Aorta (tissue), 5 donors: ENCODE measurements at places on chromosomes 11 and 22. TPM values are rescaled to one million over a fixed set of nuclear protein-coding genes. Genes with fewer than 3 reads are reported as not detected.

OPCML gene
- total RNA-seq = 1.3 TPM

TEAD1 gene
- total RNA-seq = 64.9 TPM

DNA sequence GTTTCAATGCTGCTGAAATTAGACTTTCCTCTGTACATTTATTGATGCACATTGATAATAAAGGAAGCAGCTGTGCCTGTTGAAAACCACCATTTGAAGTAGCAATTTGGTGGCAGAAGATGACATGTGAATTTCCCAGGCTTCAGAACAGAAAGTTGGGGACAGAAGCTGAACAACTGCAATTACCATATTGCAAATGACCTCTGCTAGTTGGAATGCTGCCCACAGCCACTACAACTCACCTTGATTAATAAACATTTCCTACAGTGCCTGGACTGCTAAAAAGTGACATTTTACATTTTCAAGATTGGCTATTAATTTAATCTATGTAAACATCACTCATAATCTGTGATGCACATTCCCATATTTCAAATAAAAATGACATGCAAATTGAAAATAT is 208.6 kb downstream of the LUZP2 start:
- no peak overlapping the region for H3K4me3 ChIP-seq
- no peak overlapping the region for H3K27ac ChIP-seq
- DNase-seq = no peak
- no peaks in the 10 kb centered on the region for H3K27me3 ChIP-seq
- H3K36me3 ChIP-seq = no peaks in the 10 kb centered on the region

GRCh38 chr22:32218470-32218869 is 13.6 kb upstream of the RFPL2 start:
- no peak overlapping the region for H3K27ac ChIP-seq
- H3K4me1 ChIP-seq = no peaks in the 10 kb centered on the region
- no peaks in the 10 kb centered on the region for H3K27me3 ChIP-seq
- H3K36me3 ChIP-seq = no peaks in the 10 kb centered on the region
